ENCODE measurements at places on chromosomes 5 and 9. TPM values are rescaled to one million over a fixed set of nuclear protein-coding genes. Genes with fewer than 3 reads are reported as not detected.

OBP2B gene
- not detected for total RNA-seq

SEMA6A gene
- total RNA-seq: not detected

AK8 gene
- not detected for total RNA-seq

SLC12A2 gene
- 12.4 TPM for total RNA-seq

SPATA31D4 gene
- not detected for total RNA-seq

RGS7BP gene
- not detected for total RNA-seq

SPINK5 gene
- total RNA-seq: not detected

DNA sequence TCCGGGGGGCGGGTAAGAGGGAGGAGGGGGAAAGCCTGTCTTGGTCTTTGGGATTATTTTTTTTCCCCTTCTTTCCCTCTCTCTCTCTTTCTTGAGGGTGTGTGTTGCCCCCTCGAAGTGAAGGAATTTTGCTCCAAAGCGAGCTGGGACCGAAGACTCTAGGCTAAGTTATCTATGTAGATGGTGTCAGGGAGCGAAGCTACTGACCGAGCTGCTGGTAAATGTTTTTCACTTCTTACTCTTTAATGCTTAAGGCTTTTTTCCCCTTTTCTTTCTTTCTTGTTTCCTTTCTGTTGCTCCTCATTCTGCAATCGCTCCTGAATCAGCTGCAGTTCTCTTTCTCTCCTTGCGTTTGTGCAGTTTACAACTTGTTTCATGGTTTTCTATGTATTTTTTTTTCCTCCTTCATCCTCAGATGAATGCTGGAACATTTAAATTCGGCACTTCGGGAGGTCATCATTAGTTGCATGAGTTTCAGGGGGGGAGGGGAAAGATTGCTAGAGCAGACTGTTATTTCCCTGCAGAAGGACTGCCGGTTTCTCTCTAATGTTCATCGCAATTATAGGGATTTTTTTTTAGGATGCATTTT is 1312.0 kb upstream of the WWC1 start:
- DNase-seq: no peak

DNA sequence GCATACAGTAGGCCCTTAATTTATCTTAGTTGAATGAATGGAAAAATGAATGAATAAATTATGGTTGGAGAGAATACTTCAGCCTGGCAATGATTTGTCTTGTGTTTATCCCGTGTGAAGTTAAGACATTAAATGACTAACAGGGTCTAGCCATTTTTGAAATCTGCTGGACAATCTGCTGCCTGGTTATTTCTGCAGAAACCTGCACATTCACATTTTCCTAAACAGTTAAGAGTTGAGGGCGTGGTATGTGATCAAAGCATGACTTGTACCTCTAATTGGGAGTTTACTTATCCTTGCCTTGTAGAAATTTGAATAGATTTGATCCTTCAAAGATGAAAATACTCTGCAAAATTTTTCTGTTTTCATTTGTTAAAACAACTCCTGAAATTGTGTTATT is 34.6 kb upstream of the NDFIP1 start:
- DNase-seq: no peak

DNA sequence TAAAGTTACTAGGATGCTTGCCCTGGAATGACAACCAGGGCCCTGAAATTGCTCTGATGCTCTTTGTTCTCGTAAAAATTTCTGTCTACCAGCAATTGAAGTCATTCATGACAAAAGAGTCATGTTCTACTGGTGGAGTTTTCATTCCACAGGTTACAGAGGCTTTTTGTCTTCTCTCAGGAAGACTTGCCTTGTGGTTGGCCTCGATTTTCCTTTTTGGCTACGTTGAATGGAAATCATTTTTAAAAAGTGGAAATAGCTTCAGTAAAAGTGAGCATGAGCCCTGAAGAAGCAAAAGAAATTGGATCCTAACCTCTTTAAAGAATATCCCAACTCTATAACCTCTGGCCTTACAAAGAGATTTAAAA is 255.2 kb downstream of the AOPEP start:
- no peak for DNase-seq

DNA sequence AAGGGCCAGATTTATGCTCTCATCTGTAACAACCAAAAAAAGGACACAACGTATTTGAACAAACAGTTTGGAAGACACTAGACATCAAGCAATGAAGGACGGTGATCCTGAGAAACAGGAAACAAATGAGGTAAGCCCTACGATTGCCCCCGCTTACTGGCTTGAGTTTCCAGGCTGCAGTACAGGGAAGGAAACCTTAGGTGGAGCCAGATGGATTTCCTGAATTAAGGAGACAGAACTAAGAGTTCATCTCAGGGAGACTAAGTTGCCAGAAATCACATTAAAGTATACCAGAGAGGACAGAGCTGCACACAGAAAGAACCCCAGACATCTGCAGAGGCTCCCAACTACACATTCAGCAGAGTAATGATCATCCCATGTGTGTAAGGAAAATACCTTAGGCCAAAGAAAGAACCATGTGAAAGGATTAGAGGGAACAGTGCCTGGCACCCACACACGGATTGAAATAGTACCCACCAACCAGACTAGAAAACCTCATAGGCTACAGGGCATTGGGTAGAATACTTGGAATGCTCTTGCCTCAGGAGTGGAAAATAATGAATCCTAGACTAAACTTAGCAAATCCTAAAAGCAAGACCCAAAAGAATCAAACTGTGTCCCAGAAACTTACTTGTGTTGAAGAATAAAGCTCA is 99.3 kb upstream of the NIPBL start:
- DNase-seq: no peak

DNA sequence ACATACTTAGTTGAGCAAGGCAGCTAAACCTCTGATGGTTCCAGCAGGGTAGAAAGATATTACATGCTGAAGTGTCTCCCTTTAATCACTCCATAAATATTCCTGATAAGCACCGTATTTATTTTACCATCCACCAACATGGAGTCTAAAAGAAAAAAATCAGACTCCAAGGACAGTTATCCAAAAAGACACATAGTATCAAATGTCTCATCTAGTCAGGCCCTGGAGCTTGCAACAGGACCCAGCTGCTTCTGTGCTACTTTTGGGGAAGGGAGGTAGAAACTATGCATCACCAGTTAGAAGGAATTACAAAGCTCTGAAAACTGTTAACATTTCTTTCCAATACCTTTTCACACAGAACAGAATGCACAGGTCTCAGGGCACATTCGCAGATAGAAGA is 88.1 kb downstream of the S1PR3 start:
- DNase-seq: no peak

- DNase-seq: no peak
Observed at GRCh38 chr5:16809010-16809394, 127.1 kb downstream of the MYO10 start.

DNA sequence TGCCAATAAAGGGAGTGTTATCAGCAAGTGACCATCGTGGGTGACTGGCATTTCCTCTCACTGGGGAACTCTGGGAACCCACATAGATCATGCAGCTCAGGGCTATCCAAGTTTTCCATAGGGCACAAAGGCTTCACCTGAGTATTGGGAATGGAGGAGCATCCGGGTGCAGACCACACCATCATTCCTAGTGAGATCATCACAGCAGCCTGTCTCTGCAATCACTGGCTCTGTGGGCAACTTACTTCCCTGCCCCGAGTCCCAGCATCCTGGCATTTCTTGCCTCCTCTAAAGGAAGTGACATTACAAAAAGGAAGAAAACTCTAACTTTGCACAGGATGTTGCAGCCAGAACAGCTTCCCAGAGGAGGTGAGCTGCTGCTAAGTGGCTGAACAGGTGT is 80.6 kb upstream of the SHB start:
- DNase-seq: no peak

DNA sequence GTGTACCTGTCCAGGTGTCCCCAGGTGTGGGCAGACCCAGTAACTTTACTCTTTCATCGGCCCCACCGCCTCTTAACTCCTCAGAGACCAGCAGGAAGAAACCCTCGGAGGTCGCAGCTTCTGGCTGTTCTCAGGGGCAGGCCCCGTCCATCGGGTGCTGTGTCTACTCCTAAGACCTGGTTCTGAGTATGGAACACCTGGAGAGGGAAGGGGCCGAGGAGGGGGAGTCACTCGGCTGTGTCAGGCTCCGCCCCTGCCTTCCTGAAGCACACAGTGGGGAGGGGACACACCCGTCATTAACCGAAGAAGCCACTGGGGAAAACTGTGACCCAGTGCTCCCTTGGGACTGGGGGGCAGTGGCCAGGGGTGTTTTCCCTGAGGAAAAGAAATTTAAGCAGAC is 22.3 kb downstream of the NTNG2 start:
- DNase-seq: no peak

DNA sequence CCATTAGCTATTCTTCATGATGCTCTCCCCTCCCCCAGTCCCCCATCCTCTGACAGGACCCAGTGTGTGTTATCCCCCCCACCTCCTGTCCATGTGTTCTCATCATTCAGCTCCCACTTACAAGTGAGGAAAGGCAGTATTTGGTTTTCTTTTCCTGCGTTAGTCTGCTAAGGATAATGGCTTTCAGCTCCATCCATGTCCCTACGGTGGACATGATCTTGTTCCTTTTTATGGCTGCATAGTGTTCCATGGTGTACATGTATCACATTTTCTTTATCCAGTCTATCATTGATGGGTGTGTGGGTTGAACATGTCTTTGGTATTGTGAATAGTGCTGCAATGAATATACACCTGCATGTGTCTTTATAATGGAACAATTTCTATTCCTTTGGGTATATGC is 101.3 kb upstream of the ICE1 start:
- DNase-seq: no peak

DNA sequence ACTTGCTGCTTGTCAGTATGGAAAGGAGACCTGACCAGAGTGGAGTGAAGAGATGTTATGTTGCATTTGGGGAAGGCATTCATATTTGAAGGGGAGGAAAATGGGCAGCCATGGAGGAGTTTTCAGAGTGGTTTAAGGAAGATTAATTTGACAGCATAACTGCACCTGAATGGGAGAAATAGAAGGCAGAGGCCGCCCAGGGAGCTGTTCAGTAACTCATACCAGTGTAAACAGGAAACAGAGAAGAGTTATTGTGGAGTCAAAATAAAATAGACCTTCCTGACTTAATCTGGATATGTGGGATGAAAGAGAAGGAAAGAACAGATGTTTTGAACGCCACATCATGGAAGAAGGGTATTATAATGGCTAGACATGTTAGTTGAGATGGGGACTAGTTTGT is 13.4 kb downstream of the SLC44A1 start:
- no peak for DNase-seq

GRCh38 chr5:136061630-136062365 is 33.0 kb downstream of the TGFBI start:
- DNase-seq: no peak

DNA sequence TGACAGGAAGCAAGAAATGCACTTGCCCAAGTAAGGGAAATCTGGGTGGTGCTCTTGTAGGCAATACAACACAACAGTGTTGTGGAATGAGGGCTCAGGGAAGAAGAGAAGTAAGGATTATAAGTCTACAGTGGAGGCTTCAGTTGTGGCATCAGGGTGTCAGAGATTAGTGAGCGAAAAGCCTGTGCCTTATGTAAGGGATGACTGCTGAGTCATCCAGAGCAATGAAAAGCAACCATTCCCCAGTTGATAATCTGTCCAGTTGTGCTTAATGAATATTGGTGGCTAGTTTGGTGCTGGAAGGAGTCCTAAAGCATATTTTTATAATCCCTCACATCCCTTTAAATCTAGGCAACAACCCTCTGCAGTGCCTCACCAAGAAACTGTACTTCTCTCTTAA is 42.0 kb downstream of the FBXO38 start:
- no peak for DNase-seq

DNA sequence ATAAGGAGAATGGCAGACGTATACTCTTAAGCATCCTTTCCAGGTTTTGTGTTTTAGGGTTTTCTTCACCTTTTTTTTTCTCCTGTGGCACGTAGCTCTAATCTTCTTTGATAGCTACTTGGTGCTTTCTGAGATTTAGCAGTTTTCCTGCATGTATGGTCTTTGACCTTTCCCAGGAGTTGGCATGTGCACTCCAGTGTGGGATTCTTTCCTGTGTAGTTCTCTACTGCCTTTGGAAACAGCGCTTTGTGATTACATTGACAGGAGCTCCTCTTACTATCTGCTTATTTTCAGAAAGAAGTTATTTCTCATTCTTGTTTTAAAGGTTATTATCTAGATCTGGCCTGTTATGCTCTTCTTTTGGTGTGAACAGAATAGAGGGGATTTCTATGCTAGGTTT is 65.5 kb downstream of the UNC13B start:
- DNase-seq: no peak

DNA sequence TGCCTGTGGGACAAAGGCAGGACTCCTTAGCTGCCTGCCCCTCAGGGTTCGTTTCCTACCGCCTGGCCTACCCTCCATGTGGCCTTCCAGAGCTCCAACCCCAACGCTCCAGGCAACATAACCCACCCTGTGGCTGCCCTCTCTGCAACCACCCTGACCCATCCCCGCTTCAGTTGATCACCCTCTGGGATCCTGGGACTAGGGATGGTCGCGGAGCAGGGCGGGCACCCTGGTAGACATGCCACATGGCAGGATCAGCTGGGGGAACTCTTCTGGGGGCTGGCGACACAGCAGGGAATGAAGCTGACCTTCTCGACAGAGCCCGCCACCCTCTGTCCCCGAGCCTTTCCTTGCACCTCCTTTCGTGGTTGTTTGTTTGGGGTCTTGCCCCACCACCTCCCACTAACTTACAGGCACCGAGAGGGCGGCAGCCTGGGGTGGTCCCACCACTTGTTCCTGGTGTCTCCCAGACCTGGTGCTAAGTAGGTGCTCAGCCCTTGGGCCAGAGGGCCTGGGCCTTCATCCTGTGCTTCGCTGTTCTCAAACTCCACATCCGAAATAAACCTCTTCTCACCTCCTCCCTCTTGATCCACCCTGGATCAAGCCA is 243.1 kb downstream of the PBX3 start:
- DNase-seq: no peak

- DNase-seq: no peak
Observed at GRCh38 chr5:31995006-31995405, 179.1 kb downstream of the GOLPH3 start.
